ENCODE measurements at places on chromosomes 3 and 15.

DNA sequence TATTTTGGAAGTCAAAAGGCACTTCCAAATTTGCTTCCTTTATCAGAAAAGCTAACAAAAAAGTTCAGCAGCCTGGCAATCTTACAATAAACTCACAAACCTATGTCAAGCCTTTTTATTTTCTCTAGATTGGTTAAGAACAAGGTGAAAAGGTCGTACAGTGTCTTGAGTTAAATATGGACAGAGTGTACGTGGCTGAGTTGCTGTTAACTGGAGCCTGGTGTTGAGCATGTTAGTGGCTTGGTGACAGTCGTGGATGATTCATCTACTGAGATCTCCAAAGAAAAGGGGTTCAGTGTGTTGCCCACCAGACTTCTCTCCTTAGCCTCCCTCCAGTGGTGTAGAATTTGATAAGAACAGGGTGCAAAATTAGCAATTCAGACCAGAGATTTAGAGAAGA lies 89.7 kb downstream of the SSR3 start:
- DNase-seq, result no peak

DNA sequence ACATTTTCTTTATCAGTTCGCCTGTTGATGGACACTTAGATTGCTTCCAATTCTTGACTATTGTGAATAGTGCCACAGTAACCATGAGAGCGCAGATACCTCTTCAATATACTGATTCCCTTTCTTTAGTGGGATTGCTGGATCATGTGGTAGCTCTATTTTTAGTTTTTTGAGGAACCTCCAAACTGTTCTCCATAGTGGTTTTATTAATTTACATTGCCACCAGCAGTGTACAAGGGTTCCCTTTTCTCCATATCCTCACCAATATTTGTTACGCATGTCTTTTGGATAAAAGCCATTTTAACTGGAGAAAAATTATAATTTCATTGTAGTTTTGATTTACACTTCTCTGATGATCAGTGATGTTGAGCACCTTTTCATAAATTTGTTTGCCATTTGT lies 59.3 kb downstream of the RASA2 start:
- DNase-seq, result no peak

DNA sequence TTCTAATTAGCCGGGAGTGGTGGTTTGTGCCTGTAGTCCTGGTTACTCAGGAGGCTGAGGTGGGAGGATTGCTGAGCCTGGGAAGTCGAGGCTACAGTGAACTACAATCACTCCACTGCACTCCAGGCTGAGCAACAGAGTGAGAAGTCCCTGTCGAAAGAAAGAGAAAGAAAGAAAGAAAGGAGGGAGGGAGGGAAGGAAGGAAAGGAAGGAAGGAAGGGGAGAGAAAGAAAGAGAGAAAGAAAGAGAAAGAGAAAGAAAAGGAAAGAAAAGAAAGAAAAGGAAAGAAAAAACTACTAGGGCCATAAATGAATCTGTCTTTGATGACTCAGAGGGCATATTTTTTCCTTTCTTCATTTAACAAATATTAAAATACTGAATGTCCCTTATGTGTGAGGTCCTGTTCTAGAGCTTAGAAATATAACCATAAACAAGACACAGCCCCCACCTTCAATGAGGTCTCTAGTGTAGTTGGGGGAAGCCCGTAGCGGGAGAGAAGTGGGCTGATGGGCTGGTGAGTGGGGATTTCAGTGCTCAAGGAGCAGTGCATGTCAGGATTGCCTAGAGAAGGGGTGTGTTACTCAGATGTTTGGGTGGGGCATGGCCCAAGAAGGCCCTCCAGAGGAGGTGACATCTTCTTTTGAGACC lies 35.2 kb upstream of the PIAS1 start:
- no peak for DNase-seq

- DNase-seq, result no peak
Measured at GRCh38 chr15:28984421-28985315, 98.9 kb downstream of the APBA2 start.

- DNase-seq, result no peak
Measured at GRCh38 chr3:152405915-152406802, 137.4 kb downstream of the MBNL1 start.

DNA sequence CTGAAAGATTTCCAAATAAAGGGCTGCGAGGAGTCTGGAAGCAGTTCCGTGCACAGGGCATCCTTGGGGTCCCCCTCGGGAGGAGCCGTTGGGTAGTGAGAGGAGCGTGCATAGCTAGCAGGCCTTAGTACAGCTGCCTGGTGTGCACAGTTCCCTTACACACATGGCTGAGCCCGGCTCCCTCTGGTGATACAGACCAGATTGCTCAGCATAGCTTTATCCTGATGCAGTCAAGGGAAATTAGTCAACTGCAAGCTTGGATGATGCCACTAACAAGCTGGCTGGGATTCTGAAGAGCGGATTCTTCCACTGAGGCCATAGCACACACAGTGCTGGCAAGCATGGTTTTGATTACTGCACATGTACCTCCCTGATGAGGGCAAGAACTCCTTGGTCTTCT lies 349.4 kb downstream of the LRTM1 start:
- no peak for DNase-seq

- DNase-seq, result no peak
Measured at GRCh38 chr3:161038725-161039124, 66.4 kb downstream of the B3GALNT1 start.

DNA sequence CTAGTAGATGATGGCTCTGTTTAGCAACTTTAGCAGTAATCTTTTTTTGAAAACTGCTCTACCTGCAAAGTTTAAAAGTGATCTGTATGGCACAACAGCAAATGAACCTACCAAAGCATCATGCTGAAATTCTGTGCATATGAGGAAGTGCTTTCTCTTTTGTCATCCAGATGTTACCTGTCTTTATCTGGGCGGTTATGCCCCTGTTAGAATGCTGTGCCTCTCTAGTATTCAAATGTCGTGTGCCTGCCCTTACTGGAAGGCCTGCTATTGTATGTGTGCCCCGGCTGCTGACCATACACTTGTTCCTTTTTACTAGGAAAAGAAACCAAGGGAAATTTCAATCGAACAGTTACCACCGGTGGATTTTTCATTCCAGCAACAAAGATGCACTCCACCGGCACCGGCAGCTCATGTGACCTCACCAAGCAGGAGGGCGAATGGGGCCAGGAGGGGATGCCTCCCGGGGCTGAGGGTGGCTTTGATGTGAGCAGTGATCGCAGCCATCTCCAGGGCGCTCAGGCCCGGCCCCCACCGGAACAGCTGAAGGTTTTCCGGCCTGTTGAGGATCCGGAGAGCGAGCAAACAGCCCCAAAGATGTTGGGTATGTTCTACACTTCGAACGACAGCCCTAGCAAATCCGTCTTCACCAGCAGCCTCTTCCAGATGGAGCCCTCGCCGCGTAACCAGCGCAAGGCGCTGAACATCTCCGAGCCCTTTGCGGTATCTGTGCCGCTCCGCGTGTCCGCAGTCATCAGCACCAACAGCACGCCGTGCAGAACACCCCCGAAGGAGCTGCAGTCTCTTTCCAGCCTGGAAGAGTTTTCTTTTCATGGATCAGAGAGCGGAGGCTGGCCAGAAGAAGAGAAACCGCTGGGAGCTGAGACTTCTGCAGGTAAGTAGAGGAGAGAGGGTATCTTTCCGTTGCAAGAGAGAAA lies 61.6 kb downstream of the TMEM39A start:
- no peak for DNase-seq

- no peak for DNase-seq
Measured at GRCh38 chr3:168511428-168512014, 415.8 kb upstream of the GOLIM4 start.

GRCh38 chr3:171186383-171186782 lies 159.9 kb upstream of the SLC2A2 start:
- no peak for DNase-seq

DNA sequence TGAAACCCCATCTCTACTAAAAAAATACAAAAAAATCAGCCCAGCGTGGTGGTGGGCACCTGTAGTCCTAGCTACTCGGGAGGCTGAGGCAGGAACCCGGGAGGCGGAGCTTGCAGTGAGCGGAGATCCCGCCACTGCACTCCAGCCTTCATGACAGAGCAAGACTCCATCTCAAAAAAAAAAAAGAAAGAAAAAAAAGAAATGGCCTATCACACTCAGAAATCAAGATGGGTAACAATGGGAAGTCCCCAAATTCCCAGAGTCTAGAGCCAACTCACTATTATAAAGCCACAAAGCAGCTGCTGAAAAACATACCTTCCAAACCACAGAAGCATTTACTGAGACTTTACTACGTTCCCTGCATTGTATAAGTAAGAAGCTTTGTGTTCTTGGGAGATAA lies 7.5 kb downstream of the HDGFL3 start:
- no peak for DNase-seq

GRCh38 chr3:159924411-159924810 lies 64.2 kb upstream of the IL12A start:
- no peak for DNase-seq

Data from activated T-cell treated with anti-CD3 and anti-CD28 coated beads for 48 hours (primary cell).